ENCODE measurements at places on chromosomes 7 and 10.

DNA sequence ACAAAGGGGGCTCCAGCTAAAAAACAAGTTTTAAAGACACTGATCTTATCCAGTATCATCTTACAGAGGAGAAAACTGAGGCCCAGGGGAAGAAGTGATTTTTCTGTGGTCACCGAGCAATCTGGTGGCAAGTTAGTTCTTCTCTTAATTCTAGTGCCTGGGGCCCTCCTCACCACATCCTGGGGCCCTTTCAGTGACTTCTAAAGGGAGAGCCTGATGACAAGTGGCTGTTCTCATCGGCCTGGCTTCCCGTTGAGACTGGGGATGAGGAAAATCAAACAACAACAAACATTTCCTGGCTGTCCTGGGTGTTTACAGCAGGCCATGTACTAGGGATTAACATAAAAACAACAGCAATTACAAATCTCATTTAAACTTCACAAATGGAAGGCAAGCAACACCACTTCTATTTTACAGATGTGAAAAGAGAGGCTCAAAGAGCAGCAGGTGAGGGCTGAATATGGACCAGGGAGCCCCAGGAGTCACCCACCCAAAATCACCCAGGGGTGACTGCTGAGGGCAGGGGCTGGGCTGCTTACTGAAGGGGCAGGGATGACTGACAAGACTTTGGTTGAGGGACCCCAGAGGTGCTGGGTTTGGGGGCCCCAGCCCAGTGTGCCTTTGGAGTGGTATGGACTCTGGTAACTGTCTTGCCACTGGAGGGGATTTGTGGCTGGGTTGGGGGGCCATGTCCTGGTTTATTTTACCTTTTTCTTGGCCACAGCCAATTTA lies 24.7 kb upstream of the MTPAP start:
- no peak for DNase-seq

DNA sequence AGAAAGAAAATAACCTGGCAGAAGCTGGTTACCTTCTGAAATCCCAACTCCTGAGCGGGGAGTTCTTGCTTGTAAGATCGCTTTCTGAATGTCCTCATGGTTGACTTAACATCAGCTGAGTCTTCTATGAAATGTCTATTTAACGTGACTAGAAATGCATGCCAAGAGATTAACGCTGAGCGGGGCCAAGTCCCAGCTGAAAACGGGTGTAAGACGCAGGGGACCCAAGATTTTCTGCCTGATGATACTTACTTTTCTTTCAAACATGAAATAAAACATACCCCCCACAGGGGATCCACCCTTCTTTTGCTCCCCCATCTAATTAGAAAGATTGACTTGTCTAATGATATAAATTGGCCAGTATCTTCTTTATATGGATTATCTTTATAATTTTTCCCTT lies 14.9 kb downstream of the OR9A2 start:
- no peak for DNase-seq

- DNase-seq: no peak
Observed at GRCh38 chr7:69883399-69883891, 285.2 kb downstream of the AUTS2 start.

DNA sequence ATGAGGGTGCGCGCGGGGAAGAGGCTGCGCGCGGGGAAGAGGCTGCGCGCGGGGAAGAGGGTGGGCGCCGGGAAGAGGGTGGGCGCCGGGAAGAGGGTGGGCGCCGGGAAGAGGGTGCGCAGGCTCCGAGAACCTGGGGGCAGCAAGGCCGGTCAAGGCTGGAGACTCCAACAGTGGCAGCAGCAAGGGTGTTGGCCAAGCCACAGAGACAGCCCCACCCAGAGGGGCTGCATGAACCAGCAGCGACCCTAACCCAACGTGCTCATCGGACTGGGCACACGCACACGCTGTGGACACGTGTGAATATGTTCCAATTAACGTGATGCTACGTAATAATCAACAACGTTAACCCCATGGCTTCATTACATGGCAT lies 48.8 kb downstream of the DIP2C start:
- no peak for DNase-seq

DNA sequence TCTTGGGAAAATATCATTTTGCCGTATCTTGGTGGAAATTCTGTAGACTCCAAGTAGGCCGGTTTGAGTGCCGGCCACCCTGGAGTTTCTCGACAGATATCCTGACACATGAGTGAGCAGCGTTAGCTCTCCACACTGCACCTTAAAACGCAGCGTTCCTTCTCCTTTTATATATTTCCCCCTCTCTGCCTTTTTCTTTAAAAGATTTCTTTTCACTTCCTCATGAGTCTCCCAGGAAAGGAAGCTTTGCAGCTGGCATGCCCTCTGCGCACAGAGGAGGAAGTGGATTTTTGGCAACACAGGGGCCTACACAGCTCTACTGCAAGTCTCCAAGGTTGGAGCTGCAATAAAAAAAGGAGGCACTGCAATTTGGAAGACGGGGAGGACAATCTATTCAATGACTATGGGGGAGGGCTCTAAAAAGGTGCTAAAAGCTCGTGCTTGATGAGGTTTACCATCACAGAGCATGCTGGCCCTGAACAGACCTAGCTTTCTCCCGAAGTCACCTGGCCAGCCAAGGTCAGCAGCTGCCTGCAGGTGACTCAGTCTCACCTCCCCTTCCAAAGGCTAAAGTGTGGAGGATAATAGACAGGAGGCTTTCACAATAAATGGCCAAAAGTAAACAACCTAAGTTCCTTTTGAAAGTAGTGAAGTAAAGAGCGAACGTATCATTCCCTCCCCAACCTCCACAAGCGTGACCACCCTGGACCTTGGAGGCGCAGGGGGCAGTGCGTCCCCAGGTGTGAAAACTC lies 252.8 kb downstream of the ZMYND11 start:
- DNase-seq: no peak

- DNase-seq: no peak
Observed at GRCh38 chr7:13067036-13067435, 379.6 kb downstream of the ARL4A start.

All from HTR-8/SVneo (cell line).